ENCODE measurements at places on chromosomes 6 and 20. TPM values are rescaled to one million over a fixed set of nuclear protein-coding genes. Genes with fewer than 3 reads are reported as not detected.

SEL1L2 gene
- 2.3 TPM for total RNA-seq

APOBEC2 gene
- 1.0 TPM for total RNA-seq

IMPG1 gene
- total RNA-seq = not detected

DEFB129 gene
- not detected for total RNA-seq

DDO gene
- total RNA-seq = 4.6 TPM

DNA sequence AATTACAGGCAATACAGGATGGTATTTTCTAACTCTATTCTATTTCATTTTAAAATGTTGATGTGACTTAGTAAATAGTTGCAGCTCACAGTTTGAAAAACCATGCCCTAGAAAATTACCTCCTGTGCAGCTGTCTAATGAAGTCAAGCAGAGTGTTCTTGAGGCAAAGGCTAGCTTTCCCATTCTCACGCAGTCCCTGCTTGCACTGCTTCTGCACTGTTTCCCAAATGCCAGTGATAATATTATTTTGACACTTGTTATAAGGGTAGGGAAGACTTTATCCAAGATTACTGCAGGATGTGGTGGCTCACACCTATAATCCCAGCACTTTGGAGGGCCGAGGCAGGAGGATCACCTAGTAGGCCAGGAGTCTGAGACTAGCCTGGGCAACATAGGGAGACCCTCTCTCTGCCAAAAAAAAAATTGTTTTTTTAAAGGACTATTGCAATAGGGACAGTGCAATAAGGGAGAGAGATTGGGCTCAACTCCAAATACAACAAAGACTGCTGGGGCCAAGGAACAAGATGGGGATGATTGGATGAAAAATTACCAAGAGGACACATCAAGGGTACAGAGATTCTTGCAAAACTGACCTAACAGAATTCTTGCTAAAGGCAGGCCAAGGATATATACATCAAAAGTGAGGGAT lies 196.1 kb downstream of the LY86 start:
- no peaks in the 10 kb centered on the region for H3K36me3 ChIP-seq
- peaks cover 35% of the 10 kb centered on the region for H3K4me1 ChIP-seq
- peak overlapping the region; percentile 83 for H3K27ac ChIP-seq
- H3K27me3 ChIP-seq = no peaks in the 10 kb centered on the region

DNA sequence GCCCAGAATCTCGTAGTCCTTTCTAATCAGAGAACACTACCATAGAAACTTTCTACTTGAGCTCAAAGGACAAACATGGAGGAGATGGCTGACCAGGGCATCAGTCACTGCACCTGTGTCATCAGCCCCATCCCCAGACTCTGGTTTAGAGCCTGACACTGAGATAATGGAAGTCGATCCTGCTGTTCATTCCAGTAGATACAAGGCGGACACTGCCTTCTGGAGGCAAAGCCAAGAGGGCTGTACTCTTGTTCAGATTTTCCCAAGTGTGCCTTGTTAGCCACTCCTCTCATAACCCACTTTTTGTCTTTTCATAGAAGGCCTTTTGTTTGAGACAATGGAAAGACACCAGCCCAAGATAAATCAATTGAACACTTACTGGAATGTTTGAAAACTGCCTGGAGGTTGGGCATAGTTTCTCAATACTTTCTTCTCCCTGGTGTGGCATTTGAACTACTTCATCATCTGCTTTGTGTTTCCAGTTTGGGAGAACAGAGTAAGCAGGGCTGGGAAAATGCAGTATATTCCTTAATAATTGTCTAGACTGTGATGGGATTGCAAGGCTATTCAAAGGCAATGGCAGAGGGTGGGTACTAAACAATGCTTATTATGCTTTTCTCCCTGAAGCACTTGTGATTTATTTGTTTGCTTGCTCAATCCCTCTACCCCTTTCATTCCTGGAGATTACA lies 99.7 kb downstream of the CLIC5 start:
- H3K27me3 ChIP-seq = no peaks in the 10 kb centered on the region
- H3K4me3 ChIP-seq = no peak overlapping the region
- H3K36me3 ChIP-seq = no peaks in the 10 kb centered on the region
- H3K27ac ChIP-seq = no peak overlapping the region

DNA sequence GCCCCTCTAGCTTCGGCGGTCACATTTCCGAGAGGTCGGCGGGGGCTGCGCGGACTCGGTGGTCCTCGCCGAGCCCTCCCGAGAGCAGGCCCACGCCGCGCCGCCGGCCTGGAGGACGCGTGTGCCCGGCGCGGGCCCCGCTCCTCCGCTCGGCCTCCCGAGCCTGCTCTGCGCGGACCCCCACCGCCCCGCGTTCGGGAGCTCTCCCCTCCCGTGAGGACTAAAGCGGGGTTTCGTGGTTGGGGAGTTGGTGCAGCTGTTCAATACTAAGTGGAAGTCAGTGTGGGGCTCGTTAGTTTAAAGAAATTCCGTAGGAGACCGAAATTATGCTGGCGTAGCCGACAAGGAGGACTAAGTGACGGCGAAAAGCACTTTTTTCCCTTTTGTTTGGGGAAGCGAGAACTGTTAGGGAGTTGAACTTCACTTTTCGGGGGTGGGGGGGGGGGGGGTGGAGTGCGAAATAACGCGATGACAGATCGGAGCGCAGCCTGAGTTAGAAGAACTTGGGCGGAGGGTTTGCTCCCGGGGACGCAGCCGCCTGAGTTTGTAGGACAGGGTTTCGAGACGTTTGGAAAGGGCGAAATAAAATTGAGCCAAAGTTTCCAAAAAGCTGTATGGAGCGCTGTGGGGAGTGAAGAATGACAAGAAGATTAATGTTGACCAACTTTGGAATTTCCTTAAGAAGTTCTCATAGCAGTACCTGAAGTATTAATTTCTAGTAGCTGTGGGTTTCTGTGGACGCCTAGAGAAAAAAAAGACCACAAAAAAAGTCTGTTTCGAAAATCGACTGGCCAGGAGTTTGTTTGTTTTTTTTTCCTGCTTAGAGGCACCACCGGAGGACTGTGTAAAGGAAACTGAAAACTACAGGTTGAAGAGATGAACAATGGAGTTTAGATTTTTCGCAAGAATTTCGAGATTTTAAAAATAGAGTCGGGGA lies 1.4 kb downstream of the QKI start:
- peak overlapping the region; percentile 98 for H3K4me3 ChIP-seq
- no peaks in the 10 kb centered on the region for H3K27me3 ChIP-seq
- peak overlapping the region; percentile 75 for H3K27ac ChIP-seq
- peak; percentile 47 for DNase-seq
- H3K4me1 ChIP-seq = peaks cover 21% of the 10 kb centered on the region

DNA sequence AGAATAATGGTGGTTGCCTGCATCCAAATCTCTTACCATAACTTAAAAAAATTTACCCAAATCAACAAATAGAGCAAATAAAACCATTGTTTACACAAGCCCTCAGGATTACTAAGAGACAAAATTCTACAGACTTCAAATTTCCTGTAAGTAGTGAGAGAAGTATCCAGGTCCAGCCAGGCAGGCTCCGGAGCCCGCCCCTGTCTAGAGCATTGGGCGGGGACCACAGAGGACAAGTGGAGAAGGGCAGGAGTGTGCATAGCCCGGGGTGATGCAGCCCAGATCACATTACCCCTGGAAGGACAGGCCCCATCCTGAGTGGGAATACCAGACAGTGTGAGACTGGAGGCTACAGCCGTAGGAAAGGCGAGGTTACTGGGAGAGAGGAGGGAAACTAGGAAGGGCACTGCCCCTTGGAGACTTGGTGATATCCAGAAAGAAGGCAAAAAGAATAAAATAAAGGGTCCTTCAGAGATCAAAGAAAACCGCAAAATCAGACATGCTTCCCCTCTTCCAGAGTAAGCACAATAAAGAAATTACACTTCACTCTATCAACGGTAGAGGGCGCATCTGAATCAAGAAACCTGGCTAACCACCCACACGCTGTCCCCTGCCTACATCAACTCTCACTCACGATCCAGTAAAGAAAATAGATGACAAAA lies 26.6 kb downstream of the RIN2 start:
- DNase-seq = peak; percentile 69
- no peaks in the 10 kb centered on the region for H3K27me3 ChIP-seq
- no peak overlapping the region for H3K4me3 ChIP-seq
- no peak overlapping the region for H3K27ac ChIP-seq

- no peak for DNase-seq
- H3K27me3 ChIP-seq = no peaks in the 10 kb centered on the region
- H3K4me1 ChIP-seq = no peaks in the 10 kb centered on the region
- no peak overlapping the region for H3K4me3 ChIP-seq
Observed at GRCh38 chr6:81570681-81571080, 181.8 kb downstream of the TENT5A start.

- H3K27ac ChIP-seq = no peak overlapping the region
- no peaks in the 10 kb centered on the region for H3K27me3 ChIP-seq
- no peaks in the 10 kb centered on the region for H3K4me1 ChIP-seq
- H3K4me3 ChIP-seq = no peak overlapping the region
Observed at GRCh38 chr6:54440549-54440948, 132.3 kb downstream of the TINAG start.

DNA sequence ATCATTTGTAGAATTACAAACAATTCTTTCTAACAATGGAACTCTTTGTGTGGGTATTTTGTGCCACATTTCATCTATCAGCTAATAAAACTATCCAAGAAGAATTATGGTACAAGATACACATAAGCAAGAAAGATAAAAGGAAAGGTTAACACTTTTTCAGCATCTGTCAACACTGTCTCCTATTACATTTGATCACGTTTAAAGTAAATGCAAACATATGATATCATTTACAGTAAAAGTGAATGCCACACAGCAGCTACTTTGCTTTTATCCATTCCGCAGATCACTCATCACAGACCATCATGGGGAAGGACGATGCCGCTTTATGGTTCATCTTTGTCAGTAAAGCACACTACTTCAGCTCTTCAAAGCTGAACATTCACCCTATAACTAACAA lies 456.4 kb upstream of the MANEA start:
- no peaks in the 10 kb centered on the region for H3K4me1 ChIP-seq
- no peak overlapping the region for H3K27ac ChIP-seq
- no peak for DNase-seq
- H3K27me3 ChIP-seq = no peaks in the 10 kb centered on the region
- H3K4me3 ChIP-seq = no peak overlapping the region
- H3K36me3 ChIP-seq = no peaks in the 10 kb centered on the region

DNA sequence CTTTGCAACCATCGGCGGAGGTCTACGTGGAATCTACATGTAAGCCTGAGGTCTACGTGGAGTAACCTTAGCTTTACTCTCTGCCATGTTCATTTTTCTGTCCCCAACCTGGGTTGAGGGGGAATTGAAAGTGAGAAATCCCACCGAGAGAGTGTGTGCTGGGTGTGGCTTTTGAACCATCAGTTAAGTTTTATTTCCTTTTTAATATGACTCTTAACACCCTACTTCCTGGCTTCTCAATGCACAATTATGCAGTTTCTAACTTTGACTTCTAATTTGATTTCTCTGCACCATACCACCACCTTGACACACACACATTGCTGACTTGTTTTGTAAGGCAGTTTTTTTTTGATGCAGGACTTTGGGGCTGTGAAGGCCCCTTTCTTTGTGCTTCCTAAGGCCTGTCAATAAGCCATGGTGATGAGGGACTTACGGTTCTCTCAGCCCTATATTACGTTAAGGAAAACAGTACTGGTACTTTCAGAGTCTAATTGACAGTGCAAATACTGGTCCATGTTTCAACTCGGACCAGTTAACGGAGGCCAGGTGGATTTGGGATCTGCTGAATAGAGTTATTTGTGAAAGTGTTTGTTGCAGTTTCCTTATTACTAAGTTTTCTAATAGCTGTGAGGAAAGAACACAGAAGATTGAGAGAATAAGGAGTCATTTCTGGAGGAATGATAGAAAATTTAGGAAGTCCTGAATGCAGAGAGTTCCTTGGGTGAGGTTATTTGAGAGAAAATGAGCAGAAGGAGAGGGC lies 206.5 kb downstream of the JARID2 start:
- H3K36me3 ChIP-seq = no peaks in the 10 kb centered on the region
- H3K27me3 ChIP-seq = no peaks in the 10 kb centered on the region
- DNase-seq = no peak
- no peak overlapping the region for H3K27ac ChIP-seq
- H3K4me3 ChIP-seq = no peak overlapping the region

DNA sequence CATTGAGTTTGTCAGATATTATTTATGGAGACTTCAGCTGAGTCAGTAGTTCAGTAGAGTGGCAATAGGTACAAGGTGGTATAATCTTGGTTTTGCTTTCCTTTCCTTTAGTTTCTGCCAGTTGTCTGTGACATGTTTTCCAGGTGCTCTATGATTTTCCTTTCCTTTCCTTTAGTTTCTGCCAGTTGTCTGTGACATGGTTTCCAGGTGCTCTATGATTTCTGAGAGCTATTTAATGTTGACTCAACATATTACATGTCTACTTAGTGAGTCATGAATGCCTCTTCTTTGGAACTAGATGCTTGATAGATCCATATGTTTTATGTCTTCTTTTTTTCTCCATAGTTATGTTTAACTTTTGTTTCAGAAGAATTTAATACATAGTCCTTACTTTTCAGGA lies 186.4 kb upstream of the DEFB112 start:
- no peak overlapping the region for H3K4me3 ChIP-seq
- H3K27ac ChIP-seq = no peak overlapping the region
- DNase-seq = no peak
- H3K4me1 ChIP-seq = no peaks in the 10 kb centered on the region
- no peaks in the 10 kb centered on the region for H3K27me3 ChIP-seq
- no peaks in the 10 kb centered on the region for H3K36me3 ChIP-seq

DNA sequence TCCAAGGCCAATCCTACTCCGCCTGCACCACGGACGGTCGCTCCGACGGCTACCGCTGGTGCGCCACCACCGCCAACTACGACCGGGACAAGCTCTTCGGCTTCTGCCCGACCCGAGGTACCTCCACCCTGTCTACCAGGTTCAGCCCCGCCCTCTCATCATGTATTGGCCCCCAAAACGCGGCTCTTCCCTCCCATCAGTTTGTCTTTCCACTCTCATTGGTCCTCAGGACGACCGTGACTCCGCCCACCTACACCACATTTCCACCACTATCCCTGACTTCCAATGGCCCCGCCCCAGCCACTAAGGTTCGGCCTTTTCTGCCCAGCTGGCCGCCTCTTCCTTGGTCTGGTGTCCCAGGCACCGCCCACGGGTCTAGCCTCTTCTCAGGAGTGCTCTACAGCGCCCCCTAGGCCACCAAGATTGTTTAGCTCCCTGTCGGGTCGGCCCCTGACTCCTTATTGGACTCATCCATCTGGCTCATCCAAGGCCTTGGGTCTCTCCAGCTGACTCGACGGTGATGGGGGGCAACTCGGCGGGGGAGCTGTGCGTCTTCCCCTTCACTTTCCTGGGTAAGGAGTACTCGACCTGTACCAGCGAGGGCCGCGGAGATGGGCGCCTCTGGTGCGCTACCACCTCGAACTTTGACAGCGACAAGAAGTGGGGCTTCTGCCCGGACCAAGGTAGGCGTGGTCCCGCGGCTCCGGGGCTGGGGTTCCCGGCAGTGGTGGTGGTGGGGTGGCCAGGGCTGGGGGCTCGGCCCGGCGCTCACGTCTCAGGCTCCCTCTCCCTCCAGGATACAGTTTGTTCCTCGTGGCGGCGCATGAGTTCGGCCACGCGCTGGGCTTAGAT lies 3.1 kb downstream of the MMP9 start:
- no peaks in the 10 kb centered on the region for H3K36me3 ChIP-seq
- peaks cover 10% of the 10 kb centered on the region for H3K4me1 ChIP-seq
- H3K27ac ChIP-seq = no peak overlapping the region
- H3K27me3 ChIP-seq = peaks cover 38% of the 10 kb centered on the region
- DNase-seq = peak; percentile 61

Data from adrenal gland (tissue), 19 donors.